ENCODE measurements at places on chromosomes 7 and 10. TPM values are rescaled to one million over a fixed set of nuclear protein-coding genes. Genes with fewer than 3 reads are reported as not detected.

Gene PPP1R3C
- total RNA-seq: not detected

Gene FAM131B
- 0.48 TPM for total RNA-seq

Gene PRSS37
- not detected for total RNA-seq

Gene TCF7L2
- 0.29 TPM for total RNA-seq

Gene DYDC2
- not detected for total RNA-seq
